Brain pericyte (primary cell): ENCODE measurements at places on chromosomes 5 and 9.

- no peak for DNase-seq
Observed at GRCh38 chr9:83012168-83012921, 50.6 kb downstream of the RASEF start.

DNA sequence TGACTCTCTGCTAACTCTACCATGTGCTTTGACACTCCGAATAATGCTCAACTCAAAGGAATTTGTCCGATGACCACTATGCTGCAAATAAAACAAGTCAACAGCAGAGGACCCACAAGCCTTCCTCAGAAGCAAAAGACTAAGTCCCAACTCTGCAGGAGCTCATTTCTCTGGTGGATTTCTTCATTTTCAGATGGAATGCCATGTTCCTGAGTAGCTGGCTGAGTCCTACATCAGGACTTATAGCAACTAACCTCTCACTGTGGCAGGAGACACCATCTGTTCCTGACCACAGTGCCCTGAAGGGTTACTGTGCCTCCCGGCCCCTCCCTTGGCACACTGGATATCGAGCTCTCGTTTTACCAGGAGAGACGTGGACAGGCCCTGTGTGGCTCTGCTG, 20.8 kb downstream of the LHFPL2 start:
- no peak for DNase-seq

DNA sequence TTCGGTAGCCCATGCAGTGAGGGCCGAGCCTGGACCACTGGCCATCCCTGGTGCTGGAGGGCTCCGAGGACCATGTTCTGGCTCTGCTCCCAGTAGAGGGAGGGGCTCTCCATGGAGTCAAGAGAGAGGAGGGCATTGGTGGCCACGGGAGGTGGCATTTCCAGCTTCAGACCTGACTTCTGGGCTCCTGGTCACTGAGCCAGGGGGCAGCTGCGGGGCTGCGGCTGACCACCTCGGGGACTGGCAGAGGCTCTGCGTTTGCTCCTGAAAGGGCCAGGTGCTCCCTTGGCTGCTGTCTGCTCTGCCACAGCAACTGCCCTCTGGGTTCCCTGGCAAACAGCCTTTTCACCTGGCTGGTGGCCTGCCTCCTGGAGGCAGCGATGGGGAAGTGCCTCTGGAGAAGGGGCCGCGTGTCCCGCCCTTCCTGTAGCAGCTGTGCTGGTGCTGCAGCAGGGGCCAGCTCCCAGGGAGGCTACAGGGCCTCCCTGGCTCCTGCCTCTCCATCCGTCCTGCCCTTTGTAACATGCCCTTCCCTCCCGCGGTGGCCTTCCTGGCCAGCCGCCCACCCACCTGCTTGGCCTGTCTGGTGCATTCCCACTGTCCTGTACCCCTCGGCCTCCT, 144.6 kb downstream of the CACNA1B start:
- DNase-seq, result no peak

GRCh38 chr5:111134087-111134486, 41.9 kb downstream of the WDR36 start:
- no peak for DNase-seq

GRCh38 chr5:156920042-156920860, 42.8 kb downstream of the TIMD4 start:
- DNase-seq, result no peak

DNA sequence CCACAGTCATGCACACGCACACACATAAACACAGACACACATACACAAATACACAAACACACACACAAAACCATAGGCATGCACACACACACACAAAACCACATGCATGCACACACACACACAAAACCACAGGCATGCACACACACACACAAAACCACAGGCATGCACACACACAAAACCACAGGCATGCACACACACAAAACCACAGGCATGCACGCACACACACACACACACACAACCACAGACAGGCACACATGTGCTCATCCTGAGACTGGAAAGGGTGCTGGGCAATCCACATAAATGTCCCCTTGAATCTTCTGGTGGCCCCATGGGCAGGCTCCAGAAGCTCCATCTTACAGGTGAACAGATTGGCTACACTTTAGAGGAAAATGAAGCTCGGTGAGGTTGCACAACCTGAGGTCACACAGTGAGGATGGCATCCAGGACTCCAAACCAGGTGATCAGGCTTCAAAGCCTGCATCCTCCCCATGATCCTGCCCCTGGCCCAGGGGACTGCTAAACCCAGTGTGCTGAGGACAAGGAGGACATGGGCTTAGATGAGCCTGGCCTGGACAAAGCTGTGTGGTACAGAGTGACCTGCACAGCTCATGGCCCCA, 144.8 kb downstream of the GADD45G start:
- no peak for DNase-seq

DNA sequence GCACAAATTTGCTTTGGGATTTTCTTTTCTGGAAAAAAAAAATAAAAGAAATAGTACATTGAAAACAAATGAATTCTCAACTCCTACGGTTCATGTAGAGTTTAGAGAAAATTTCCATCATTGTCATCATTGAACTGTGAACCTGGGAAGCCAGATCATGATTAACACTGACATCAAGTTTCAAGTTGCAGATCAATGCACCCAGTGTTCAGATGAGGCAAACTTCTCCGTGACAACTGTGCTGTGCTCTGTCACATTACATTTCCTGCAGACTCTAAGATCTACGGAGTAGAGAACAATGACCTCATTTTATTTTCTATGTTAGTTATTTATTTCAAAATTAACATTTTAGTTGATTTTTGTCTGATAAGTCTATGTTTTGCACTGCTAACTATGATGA, 99.7 kb downstream of the MAP1B start:
- DNase-seq, result no peak

GRCh38 chr5:158801268-158801667, 298.4 kb downstream of the EBF1 start:
- DNase-seq, result no peak

- DNase-seq, result no peak
Observed at GRCh38 chr5:140322751-140323731, 20.1 kb upstream of the PFDN1 start.

DNA sequence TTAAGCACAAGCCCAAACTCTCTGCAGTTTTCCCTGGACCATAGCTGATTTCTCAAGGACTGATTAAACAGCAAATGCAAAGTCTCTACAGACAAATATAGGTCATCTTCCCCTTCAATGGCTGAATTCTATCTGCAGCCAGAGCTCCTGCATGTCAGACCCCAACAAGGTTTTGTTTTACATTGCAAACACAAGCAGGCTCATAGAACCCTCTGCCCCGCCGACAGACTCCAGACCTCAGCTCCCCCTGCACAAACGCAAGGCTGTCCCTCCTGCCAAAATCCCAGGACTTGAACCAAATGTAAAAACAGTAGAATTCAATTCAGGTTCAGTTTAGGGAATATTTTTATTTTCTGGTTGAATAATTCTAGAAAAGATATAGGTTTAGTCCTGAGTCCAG, 526.7 kb upstream of the TRPC7 start:
- no peak for DNase-seq

- DNase-seq, result no peak
Observed at GRCh38 chr9:34719021-34719768, 9.3 kb upstream of the CCL21 start.

GRCh38 chr9:69093471-69094103, 58.0 kb downstream of the FXN start:
- DNase-seq, result no peak

- no peak for DNase-seq
Observed at GRCh38 chr9:21796768-21797167, 5.7 kb upstream of the MTAP start.

- DNase-seq, result no peak
Observed at GRCh38 chr5:80140496-80140895, 105.3 kb downstream of the THBS4 start.

DNA sequence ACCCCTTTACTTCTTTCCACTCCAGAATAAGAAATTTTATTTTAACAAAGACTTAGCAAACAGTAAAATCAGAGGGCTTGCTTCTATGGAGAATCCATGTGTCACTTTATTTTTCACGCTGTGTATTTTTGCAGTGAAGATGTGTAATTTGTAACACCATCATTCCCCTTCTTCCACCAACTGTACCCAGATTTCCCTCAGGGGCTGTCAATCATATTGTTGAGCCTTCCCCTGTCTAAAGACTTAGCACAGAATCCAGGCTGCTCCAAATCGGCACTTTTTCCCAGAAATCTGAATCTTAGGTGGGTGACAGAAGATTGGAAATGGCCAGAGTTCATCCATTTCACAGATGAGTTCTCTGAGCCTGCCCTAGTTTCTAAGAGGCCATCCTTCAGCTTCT, 115.9 kb downstream of the GNAQ start:
- DNase-seq, result no peak

- DNase-seq, result no peak
Observed at GRCh38 chr5:170755679-170756456, 27.7 kb upstream of the GABRP start.
